ENCODE measurements at places on chromosomes 2 and 18. TPM values are rescaled to one million over a fixed set of nuclear protein-coding genes. Genes with fewer than 3 reads are reported as not detected.

The NPPC gene
- not detected for total RNA-seq

The ALKAL2 gene
- 0.96 TPM for total RNA-seq

GRCh38 chr2:156589381-156590079 is 153.4 kb downstream of the GPD2 start:
- H3K36me3 ChIP-seq: no peaks in the 10 kb centered on the region
- no peak overlapping the region for H3K27ac ChIP-seq
- no peaks in the 10 kb centered on the region for H3K4me1 ChIP-seq
- DNase-seq: peak; percentile 12

The MYCN gene
- total RNA-seq: 0.48 TPM

The SERPINB4 gene
- total RNA-seq: not detected

- no peak overlapping the region for H3K4me3 ChIP-seq
- H3K36me3 ChIP-seq: no peaks in the 10 kb centered on the region
- H3K4me1 ChIP-seq: no peaks in the 10 kb centered on the region
- no peak overlapping the region for H3K27ac ChIP-seq
Measured at GRCh38 chr18:71212222-71212621, 923.4 kb downstream of the SOCS6 start.

The LIMS3 gene
- total RNA-seq: 0.48 TPM

Measured in transverse colon (tissue), 4 donors.